ENCODE measurements at places on chromosomes 11 and 22.

- no peak for DNase-seq
These were observed 30.3 kb downstream of the NF2 start for GRCh38 chr22:29633514-29634312.

GRCh38 chr22:41699264-41700107, at the start of gene MEI1:
TSS of gene MEI1 (plus strand) at chr22:41699503. CDS start at chr22:41699539, 36 bp downstream.
- no peak for DNase-seq

- peak; percentile 73 for DNase-seq
These were observed 140.4 kb upstream of the ARHGAP42 start for GRCh38 chr11:100546714-100547113.

GRCh38 chr11:71999362-71999761, 653 bp downstream of the IL18BP start:
- no peak for DNase-seq

GRCh38 chr11:35354644-35355043, 64.7 kb downstream of the SLC1A2 start:
- DNase-seq, result no peak

- DNase-seq, result peak; percentile 24
These were observed 27.9 kb upstream of the ABCC8 start for GRCh38 chr11:17504330-17505107.

DNA sequence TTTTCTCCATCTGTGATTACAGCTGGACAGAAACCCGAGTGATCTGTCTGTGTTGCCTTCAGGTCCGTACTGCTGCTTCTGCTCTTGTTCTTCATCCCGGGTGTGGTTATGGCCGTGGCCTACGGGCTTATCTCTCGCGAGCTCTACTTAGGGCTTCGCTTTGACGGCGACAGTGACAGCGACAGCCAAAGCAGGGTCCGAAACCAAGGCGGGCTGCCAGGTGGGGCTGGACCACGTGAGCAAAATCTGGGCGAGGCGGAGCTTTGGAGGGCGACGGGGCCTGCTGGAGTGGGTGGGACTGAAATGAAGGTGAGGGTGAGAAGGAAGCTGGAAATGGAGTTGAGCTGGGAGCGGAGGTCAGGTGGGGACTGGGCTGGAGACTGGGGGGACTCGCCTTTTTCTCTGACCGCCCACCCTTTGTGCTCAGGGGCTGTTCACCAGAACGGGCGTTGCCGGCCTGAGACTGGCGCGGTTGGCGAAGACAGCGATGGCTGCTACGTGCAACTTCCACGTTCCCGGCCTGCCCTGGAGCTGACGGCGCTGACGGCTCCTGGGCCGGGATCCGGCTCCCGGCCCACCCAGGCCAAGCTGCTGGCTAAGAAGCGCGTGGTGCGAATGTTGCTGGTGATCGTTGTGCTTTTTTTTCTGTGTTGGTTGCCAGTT, 11.1 kb downstream of the CCKBR start:
- DNase-seq, result no peak

DNA sequence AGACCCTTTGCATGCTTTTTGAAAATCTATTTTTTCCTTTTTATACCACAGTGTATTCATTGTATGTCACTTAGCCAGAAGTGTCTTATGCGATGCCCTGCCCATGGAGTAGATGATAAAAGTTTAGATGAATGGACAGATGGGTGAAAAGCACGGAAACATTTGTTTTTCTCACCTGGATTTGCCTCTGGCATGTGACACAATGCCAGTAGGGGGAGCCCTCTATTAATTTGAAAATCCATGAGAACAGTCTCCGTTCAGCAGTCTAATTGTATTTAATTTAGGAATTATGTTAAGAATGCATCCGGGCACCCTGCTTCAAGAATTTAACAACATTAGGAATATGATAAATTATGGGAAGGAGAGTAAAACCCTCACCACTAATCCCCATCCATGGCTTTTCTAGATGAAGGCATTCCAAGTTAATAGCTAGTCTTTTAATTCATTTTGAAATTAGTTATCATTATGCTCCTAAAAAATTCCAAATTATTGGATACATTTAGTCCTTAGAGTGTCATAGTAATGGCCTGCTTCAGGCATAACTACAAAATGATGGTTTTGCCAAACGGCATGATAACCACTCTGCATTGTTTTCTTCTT, 55.3 kb upstream of the ALKBH3 start:
- DNase-seq, result no peak

DNA sequence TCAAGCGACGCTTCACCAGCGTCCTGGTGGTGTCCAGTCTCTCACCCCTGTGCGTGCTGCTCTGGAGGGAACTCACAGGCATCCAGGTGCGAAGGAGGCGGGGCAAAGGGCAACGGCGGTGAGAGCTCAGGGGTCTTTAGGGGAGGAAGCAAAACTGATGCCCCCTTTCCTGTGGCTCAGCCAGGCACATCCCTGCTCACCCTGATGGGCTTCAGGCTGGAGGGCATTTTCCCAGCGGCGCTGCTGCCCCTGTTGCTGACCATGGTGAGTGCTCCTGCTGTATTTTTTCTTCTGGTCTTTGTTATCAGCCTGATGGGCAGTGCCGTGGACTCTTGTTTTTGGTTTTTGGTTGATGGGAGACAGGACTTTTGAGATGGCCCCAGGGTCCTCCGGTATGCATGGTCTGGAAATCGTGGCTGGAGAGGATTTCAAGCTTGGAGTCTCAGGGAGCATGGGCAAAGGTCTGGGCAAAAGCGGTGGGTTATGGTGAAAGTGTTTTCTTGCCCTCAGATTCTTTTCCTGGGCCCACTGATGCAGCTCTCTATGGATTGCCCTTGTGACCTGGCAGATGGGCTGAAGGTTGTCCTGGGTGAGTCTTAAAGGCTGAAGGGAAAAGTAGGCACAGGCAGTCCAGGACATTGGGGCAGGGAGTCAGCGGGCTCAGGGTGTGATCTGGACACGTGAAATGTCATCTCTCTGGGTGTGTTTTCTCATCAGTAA, 695 bp downstream of the RCE1 start:
- no peak for DNase-seq

DNA sequence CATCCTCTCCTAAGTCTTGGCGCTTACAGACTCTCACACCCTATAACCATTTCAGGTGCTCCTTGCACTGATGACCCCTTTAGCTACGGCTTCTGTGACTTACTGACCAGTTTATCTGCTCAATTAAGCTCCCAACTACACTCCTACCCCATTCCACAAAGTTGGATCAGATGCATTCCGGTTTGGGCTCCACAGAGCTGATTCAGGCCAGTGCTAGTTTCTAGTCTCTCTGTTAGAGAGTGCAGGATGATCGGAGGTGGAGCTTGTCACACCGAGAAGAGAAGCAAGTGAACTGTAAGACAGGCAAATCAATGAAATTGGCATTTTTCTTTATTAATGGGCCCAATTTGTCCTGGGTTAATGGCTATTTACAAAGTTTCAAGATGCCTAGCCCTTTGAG, 436.8 kb upstream of the CADM1 start:
- DNase-seq, result no peak

DNA sequence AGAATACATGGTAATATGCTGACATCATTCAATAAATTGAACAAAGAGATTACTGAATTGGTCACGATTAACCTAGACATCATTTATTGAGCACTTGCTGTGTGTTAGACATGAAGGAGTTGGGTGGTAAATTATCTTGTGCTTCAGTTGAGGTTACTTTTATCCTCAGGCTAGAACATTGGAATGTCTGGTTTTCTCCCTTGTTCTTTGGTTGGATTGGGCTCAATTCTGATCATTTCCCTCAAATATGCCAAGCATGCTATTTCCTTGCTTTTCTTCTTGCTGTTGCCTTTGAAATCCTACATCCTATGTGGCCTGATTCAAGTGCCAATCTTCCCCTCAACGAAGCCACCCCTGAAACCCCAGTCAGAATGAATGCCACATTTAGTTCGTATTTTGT, 65.8 kb downstream of the DEUP1 start:
- no peak for DNase-seq

GRCh38 chr11:102807921-102808320, 10.0 kb upstream of the MMP1 start:
- no peak for DNase-seq

DNA sequence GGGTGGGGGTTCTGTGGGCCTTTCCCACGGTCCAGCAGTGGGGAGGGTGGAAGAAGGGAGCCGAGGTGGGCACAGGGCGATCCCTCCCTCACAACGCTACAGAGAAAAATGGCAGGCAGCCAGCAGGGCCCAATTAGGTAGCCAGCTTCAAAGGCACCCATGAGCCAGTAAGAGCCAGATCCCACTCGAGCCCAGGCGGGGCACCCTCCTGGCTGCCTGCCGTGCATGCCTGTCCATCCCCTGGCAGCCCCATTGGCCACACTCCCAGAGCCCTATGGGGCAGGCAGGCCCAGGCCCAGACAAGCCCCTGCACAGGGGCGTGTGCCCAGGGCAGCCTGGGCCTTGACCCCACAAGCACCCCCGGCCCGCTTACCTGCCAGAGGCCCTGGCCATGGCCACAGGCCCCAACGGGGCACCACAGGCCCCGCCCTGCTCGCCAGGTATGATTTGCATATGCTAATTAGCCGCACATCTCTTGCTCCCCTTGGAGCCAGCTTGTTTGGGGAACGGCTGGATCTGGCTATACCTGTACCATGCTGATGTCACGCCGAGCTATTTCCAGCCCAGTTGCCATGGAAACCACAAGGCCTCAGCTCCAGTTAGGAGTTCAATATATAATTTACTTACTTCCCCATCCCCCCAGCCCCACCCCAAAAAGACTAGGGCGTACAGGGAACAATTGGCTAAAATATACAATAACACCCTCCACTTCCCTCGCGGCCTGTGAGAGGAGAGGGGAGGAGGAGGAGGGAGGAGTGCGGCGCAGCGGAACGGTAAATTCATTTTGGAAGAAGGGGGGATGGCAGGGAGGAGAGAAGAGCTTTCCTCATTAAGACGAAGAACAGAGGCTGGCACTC, 47.5 kb upstream of the TCF20 start:
- DNase-seq, result no peak

- DNase-seq, result no peak
These were observed at the start of gene ANO9 for GRCh38 chr11:441418-442274. TSS of gene ANO9 (minus strand) at chr11:442011. CDS start at chr11:441926, 85 bp downstream.

- DNase-seq, result no peak
These were observed 175.5 kb upstream of the NCAM1 start for GRCh38 chr11:112785719-112786118.

- no peak for DNase-seq
These were observed 8.5 kb upstream of the ADORA2A start for GRCh38 chr22:24418786-24419474.

DNA sequence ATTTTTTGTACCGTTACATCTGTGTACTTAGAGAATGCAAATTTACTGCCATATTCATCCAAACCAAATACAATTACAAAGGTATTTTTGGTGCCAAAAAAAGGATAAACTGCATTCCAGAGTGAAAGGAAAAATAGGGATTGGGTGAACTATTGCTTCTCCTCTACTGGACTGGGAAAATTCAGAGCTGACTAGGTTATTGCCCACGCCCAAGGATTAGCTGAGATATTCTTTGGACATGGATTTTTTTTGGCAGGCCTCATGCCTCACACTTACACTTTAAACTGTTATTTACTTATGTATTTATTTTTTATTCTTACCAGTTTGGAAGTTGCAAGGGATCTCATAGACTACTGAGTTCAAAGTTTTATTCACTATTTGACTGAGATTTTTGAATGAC, 76.3 kb upstream of the DDI1 start:
- no peak for DNase-seq

DNA sequence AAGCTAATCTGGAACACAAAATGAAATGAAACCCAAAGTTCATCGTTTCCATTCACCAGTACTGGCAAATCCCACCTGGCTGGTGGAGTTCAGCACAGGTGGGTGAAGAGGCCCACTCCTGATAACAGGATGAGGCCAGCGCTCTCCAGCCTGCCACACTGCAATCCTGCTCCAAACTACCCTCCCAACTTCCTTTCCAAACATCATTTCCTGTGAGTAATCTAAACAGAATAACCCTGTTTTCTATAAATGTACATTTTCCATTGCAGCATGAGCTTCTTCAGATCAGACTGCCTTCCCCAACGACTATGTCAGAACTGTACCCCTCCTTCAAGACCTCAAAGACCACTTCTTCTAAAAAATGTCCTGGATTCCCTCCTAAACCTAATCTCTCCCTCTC, 15.9 kb upstream of the NFRKB start:
- DNase-seq, result no peak

GRCh38 chr11:66768088-66768521, 39.1 kb upstream of the SPTBN2 start:
- no peak for DNase-seq

GRCh38 chr11:117315285-117316196, 515 bp downstream of the BACE1 start:
- DNase-seq, result no peak
